ENCODE measurements at places on chromosomes 11 and 22.

GRCh38 chr11:47318166-47318565 lies 34.3 kb downstream of the MYBPC3 start:
- no peak for DNase-seq

- DNase-seq, result no peak
These were observed 16.0 kb upstream of the ADA2 start for GRCh38 chr22:17235149-17235655.

DNA sequence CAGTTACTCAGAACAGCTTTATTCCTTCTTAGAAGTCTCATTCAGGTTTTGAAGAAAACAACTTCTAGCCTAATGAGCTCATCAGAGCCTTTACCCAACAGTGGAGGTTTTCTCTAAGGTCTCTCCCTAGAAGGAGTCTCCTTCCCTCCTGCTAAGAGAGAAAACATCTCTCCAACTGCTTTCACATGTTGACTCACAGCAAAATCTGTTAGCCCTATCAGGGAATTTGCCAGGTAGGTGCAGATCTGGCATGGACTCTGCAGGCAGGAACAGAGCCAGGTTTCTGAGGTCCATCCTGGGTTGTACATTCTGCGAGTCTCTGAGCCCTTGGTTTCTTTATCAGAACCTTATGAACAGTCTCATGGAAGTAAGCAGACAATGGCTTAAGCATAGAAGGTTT lies 214.4 kb downstream of the HIPK3 start:
- no peak for DNase-seq

- DNase-seq, result no peak
These were observed 678.7 kb upstream of the ARHGAP42 start for GRCh38 chr11:100008417-100008816.

DNA sequence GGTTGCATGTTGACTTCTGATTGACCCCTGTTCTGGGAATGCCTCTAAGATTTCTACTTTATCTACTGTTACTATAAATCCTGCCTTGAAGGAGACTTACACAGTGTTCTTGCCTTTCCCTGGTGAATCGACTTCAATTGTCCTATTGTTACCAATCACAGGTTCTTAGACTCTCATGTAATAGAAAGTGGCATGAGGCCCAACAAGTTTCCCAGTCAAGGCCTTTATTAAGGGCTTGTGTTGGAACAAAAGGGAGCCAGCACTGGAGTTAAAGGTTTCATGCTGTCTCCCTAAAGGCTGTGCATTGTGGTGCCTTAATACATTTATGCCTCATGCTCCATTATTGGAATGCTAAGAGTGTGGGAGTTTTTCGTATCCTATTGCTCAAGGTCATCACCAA lies 23.3 kb downstream of the MS4A2 start:
- DNase-seq, result no peak

DNA sequence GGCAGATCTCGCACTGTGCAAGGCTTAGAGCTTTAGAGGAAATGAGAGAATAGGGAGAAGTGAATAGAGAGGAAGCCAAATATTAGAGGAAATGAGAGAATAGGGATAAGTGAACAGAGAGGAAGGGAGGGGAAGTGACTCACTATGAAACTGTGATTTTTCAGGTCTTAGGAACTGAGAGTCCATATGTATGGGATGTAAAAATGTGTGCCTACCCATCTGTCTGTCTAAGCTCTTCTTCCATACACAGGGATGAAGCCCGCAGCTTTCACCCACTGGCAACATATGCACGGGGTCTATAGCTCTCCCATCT lies 6.4 kb upstream of the CCDC86 start:
- DNase-seq, result no peak

DNA sequence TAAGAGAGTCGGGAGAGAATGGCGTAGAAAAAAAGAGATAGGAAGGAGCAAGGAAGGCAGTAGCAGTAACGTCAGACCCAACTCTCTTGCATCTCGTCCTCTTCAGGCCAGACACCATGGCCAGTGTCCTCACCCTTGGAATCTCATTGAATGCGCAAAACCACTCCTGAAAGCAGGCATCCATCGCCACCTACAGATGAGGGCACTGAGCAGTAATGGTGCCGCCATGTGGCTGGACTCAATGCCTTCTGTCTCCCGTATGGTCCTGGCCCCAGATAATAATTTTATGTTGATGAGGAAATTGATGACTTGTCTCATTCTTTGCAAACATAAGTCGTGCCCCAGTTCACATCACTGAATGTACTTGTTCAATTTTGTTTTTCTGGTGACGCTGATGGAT lies 17.8 kb upstream of the ALX4 start:
- no peak for DNase-seq

- no peak for DNase-seq
These were observed 7.4 kb upstream of the HEPACAM start for GRCh38 chr11:124943254-124943616.

DNA sequence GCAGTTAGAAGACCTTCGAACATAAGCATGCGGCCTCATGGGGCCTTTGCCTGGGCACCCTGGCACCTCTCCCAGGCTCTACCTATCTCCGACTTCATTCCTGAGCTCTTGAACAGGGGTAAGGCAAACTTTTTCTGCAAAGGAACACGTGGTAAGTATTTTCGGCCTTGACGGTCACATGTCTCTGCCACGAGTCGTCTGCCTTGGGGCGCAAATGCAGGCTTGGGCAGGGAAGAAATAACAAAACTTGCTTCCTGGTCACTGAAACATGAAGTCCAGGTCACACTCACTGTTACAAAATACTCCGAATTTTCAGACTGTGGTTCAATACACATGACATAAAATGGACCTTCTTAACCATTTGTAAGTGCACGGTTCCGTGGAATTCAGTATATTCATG lies 3.4 kb upstream of the ASCL2 start:
- no peak for DNase-seq

DNA sequence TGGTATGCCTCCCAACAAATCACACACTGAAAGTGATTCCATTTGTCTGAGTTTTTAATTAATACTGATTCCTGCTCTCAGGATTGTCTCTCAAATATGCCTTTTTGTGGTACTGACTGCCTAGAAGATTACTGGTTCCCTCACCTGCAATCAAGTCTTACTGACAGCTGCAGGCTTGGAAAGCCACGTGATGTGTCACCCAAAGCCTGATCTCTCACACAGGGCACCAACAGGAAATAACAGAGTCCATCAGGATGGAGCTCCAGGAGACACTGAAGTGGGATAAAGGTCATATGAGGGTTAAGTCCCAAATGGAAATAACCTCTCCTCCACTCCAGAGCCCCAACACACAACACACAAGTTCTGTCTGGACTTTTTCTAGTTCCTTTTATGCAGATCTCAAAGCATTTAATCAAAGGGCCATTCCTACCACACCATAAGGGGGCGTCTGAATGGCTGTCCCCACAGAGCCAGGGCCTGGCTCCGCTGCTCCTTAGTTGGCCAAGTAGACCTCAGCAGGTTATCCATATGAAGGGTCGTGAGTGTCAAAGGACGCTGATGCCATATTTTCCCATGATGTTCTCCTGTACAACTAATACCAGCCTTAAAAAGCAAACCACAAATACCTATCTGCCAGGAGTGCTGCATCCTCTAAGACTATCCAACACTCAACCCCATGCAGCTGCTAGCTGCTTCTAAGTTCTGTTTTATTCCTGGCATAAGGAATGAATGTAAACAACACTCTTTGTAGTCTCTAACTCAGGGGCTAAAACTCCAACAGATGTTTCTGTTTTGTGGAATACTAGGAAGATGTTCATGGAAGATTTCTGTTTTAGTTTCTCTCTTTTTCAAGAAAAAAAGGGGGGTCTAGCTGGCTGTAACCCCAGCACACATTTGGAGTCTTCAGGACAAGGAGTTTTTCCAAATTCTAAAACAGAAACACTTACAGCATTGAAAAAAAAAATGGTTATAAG lies 13.0 kb downstream of the SCUBE2 start:
- no peak for DNase-seq

DNA sequence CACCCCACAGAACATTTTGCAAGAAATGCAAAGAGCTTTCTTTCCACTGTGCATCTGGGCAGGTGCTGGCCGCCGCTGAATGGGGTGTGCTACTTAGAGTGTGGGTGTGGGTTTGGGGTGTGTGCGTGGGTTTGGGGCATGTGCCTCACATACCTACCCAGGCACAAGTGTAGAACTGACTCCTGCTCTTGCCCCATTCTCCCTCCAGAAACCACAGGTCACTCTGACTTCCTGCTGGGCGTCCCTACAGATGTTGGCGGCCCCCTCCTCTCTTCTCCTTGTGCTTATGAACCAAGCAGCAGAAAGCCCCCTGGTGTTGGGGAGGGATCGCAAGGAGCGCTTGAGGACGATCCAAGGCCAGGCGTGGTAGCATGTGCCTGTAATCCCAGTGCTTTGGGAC lies 63.9 kb downstream of the GRIK4 start:
- DNase-seq, result no peak
